ENCODE measurements at places on chromosomes 6 and 20.

DNA sequence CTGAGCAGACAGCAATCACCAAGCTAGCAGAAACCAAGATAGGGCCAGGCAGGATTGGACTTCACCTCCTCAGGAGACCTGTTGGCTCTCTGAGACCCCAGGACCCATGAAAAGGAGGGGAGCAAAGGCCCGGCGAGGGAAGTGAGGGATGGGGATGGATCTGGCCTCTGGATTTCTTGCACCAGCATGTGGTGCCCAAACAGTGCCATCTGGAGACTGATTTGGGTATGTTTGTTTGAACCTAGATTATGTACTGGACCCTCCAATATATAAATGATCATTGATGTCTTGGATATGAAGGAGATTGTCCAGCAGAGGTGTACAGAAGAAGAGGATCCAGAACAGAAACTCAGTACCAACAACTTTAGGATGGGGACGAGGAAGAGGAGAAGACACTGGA, 83.4 kb upstream of the LY86 start:
- no peak for DNase-seq

GRCh38 chr6:30360139-30360538, 15.2 kb downstream of the RPP21 start:
- no peak for DNase-seq

DNA sequence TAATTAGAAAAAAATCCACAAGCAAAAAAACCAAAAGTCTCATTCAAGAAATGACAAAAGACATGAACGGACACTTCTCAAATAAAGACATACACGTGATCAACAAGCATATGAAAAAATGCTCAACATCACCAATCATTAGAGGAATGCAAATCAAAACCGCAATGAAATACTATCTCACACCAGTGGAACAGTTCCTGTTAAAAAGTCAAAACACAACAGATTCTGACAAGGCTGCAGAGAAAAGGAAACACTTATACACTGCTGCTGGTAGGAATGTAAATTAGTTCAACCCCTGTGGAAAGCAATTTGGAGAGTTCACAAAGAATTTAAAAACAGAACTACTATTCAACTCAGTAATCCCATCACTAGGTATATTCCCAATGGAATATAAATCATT, 58.0 kb downstream of the IRAK1BP1 start:
- DNase-seq: no peak

DNA sequence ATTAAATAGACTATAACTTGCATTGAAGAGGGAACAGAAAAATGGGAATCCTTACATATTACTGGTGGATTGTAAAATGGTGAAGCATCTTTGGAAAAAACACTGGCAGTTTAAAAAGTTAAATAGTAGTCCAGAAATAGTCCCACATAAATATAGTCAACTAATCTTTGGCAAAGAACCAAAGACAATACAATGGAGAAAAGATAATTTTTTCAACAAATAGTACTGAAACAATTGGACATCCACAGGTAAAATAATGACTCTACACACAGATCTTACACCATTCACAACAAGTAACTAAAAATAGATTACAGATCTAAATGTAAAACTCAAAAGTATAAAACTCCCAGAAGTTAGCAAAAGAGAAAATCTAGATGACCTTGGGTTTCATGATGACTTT, 259.1 kb upstream of the CEP162 start:
- DNase-seq: no peak

- no peak for DNase-seq
Measured at GRCh38 chr6:157688960-157689599, 134.0 kb upstream of the SNX9 start.

DNA sequence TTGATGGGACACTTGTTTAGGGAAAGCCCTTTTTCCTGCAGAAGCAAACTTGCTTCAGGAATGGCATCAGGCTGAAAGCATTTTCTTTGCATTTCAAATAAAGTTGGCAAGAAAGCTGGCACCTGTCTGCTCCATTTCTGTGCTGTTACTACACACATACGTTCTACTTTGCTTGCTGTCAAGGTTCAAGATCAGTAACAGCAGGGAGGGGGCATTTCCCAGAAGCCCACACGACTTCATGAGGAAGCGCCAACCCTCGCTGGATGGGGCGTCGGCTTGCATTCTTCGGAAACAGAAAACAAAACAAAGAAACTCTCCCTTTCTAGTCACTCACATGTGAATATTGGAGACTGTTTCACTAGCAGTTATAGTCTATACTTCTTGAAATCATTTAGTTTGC, 46.4 kb downstream of the AKAP12 start:
- no peak for DNase-seq

DNA sequence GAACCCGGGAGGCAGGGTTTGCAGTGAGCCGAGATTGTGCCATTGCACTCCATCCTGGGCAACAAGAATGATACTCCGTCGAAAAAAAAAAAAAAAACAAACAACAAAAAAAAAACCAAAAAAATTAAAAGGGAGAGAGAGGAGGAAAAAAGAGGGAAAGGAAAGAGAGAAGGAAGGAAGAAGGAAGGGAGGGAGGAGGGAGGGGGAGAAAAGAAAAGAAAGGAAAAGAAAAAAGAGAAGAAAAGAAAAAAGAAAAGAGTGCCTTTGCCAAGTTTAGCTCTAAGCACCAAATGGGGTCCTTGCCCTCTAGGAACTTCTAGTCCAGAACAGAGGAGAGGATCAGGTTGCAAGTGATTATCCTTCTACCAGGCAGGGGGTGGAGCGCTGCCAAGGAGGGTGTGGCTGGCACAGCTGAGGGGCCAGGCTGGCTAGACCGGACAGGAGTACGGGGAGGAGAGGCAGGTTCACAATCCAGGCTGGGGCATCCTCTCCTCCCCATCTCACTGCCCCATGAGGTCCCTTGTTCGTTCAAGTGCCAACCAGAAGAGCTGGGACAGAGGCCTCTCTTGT, 19.1 kb downstream of the GNAS start:
- DNase-seq: no peak

DNA sequence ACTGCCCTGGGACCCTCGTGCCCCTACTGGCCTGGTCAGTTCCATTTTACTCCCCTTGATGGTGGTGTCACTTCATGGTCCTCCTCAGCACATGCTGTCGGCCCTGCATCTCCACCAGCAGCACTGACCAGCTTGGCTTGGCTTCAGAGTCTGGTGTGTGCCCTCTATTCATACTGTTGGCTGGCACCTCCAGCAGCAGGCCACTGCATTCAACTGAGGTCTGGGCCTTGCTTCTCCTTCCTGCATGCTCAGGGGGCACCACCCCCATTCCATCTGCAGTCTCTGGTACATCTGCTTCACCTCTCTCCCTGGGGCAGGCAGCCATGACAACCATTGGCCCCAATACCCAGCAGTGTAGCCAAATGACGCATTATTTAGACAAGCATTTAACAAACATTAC, 155.9 kb downstream of the SLC24A3 start:
- DNase-seq: no peak

DNA sequence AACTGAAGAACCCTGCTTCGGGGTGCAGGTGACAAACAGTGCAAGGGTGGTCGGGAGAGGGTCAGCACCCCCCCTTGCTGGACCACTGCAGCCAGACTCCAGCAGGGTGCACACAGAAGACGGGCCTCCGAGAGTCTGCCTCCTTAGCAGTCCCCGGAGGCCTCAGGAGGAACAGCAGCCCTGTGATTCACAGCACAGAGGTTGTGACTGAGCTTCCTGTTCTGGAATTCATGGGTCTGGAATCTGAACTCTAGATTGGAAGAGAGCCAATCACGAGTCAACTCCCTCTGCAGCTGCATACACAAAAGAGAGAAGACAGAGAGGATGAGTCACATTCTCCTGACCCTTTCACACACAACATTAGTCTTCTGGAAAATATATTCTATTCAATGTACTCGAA, 249.0 kb upstream of the OPRM1 start:
- DNase-seq: no peak

DNA sequence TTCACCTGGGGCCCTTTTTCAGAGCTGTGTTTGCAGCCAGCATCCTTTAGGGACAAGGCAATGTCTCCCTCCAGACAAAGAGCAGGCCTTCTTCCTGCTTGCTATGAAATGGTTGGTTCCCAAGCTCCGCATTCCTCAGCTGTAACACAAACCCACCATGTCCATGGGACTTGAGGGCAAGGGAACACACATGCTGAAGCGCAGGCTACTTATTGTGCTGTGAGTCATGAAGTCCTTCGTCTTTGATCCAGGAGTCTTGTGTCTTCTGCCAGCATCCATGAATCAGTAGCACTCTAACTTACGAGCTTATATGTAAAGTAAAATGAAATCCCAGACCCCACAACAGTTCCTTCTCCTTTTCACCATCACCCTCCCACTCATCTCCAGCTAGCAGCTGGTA, 59.0 kb downstream of the ANKRD60 start:
- DNase-seq: no peak

GRCh38 chr6:139475646-139476045, 101.2 kb upstream of the CITED2 start:
- DNase-seq: no peak

- peak; percentile 21 for DNase-seq
Measured at GRCh38 chr20:57435498-57436222, 44.5 kb downstream of the RBM38 start.

GRCh38 chr20:11376998-11377397, 540.7 kb upstream of the BTBD3 start:
- DNase-seq: no peak

DNA sequence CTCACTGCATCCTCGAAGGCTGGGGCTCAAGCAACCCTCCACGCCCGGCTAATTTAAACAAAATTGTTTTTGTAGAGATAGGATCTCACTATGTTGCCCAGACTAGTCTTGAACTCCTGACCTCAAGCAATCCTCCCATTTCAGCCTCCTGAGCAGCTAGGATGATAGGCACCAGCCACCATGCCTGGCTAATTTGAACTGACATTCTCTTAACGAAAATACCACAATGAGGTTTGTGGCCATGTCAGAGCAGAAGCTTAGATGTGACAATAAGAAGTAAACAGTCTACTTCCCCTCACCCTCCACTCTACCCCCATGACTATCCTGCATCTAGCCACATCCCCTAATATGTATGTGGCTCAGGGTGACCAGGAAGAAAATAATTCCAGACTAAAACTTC, 74.8 kb upstream of the PLCB4 start:
- DNase-seq: no peak

DNA sequence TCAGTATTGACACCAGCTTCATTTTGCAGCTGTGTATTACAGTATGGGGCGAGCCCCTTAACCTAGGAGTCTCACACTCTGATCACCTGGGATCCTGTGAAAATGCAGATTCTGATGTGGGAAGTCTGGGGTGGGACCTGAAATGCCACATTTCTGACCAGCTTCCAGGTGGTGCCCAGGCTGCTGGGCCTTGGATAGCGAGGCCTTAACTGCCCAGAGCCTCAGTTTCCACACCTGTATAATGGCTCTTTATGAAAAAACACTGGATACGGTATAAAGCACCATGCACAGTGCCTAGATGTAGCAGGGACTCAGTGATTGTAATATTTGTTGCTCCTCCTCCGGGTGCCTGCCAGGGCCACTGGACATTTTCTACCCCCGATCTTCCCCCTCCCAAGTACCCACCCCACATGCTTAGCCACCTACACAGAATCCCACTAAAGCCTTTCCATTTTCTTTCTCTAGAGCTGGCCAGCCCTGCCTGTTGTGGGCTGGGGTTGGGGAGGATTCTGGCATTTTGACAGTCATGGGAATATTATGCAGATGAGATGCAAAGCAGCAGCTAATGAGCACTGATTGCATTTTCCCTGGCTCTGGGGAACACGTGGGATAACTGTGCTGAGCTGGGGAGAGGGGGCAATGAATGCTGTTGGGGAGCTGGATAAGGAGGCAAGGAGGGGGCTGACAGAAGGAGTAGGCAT, 44.8 kb downstream of the SPDEF start:
- no peak for DNase-seq

DNA sequence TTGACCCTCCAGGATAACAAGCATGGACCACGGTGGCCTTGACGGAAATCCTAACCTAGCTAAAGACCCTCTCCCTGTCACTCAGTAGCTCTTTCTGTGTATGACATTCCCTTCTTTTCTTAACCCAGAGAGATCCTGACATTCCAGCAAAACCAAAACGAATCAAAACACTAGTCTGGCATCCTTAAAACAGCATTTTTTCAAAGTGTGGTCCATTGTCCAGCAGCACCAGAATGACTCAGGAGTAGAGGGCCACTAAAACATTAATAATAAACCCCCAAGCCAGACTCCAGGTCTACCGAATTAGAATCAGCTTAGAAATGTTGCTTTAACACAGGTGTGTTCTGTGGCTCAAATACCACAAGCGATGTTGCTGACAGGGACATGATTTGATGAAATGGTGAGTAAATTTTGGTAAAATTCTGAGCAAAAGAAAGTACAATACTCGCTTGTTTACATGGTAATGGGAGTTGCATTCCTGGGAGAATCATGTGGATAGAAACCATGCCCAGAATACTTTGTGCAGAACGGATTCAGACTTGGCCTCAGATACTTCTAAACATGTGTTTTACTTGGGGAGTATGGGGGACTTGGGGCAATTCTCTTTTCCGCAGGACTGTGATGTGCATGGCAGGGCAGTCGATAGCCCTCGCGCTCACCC, 174.2 kb upstream of the KCNG1 start:
- no peak for DNase-seq

DNA sequence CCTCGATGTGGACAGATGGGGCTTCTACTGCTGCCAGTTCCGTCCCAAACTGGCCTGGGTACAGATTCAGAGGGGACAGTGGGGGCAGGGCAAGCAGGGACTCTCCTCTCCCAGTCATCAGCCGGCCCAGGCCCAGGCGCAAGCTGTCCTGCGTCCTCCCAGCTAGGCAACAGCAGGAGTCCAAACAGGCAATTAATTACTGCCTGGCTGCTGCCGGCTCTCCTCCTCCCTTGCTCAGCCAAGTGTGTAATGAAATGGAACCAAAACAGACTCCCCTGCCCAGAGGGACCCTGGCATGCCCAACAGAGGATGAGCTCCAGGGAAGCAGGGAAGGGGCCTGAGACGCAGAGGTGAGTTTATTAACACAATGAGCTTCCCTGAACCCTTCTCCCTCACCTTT, 17.8 kb upstream of the SLC32A1 start:
- DNase-seq: no peak

DNA sequence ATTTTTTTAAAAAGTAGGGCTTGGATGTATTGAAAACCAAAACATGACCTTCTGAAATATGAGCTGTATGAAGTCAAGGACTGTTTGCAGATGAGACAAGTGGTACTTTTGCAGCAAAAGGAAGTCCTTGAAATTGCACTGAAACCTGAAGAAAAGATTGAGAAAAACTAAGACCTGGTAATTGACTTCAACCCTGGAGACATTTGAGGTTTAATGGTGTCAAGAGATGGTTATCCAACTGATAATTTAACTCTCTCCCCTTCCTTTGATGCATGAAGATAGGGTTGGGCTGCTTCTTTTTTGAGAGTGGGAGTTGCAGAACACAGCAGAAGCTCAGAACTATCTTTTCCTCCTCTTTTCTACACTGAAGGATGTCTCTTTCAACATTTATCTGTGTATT, 180.9 kb upstream of the DTNBP1 start:
- DNase-seq: no peak

- DNase-seq: no peak
Measured at GRCh38 chr6:26088344-26088743, 1.1 kb downstream of the HFE start.
